A549 (cell line): ENCODE measurements at places on chromosomes 11 and 22. TPM values are rescaled to one million over a fixed set of nuclear protein-coding genes. Genes with fewer than 3 reads are reported as not detected.
A peak's percentile ranks its signal among the peaks of the same experiment; 100 is the strongest.

TSGA10IP gene
- polyA plus RNA-seq: not detected in 3 replicates

C11orf86 gene
- 39.7 to 59.6 TPM (median 56.4 TPM) in 3 replicates for polyA plus RNA-seq

- peak; percentile 2 for DNase-seq
These were observed 23.2 kb upstream of the GLYATL1B start for GRCh38 chr11:59062602-59063529.

GRCh38 chr11:12200991-12201985, 90.9 kb downstream of the MICAL2 start:
- DNase-seq: peak; percentile 19

- DNase-seq: no peak
These were observed 545 bp upstream of the ZDHHC13 start for GRCh38 chr11:19116276-19116970.

- no peak for DNase-seq
These were observed 2.5 kb upstream of the ZBED4 start for GRCh38 chr22:49850959-49851802.
